Esophagus squamous epithelium (tissue), 5 donors: ENCODE measurements at places on chromosomes 7 and 10.

GRCh38 chr7:16027396-16027795 lies 340.9 kb upstream of the MEOX2 start:
- no peak for DNase-seq

DNA sequence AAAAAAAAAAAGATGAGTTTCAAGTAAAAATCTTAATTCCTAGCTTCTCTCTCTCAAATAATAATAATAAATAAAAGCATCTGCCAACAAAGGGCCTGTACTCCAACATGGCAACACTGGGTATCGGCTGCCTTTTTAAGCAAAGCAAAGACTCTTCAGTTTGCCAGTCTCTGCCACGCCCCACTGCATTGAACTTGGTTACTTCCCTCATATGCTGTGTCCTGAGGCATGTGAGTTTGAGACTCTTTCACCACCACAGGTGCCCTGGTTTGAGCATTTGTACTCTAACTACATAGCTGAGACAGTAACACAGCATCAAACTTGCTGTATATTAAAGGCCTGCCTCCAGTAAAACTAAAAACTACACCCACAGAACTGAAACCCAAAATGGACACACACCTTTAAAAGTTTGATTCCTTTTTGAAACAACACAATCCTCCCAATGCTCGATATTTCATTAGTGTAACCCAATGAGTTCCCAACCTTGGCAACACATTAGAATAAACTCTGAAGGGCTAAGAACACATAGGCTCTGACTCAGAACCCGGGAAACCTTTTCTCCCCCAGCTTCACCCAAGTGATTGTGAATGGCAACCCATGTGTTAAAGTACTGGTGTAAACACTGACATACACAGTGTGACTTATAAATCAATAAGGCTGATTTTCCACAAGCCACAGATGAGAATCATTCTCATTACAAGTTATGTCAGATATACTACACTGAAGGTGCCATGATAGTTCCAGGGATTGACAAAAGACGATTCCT lies 12.0 kb downstream of the JAZF1 start:
- no peak for DNase-seq

GRCh38 chr10:23436983-23437382 lies 1.9 kb upstream of the OTUD1 start:
- DNase-seq = no peak

- no peak for DNase-seq
These were observed 1.6 kb downstream of the AVPI1 start for GRCh38 chr10:97685395-97685958.

DNA sequence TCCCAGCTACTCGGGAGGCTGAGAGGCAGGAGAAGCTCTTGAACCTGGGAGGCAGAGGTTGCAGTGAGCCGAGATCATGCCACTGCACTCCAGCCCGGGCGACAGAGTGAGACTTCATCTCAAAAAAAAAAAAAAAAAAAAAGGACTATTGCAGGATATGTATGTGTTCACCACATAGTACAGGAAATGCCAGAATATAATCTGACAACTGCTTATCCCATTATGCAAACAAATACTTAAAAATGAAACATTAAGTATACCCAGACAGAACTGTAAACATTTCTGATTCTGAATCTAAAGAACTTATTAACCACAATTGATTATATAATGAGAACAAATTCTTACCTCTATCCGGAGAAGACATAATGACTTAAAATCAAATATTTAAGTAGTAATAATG lies 18.7 kb downstream of the DKK1 start:
- no peak for DNase-seq

GRCh38 chr7:46218461-46219200 lies 297.6 kb upstream of the IGFBP3 start:
- DNase-seq = no peak

DNA sequence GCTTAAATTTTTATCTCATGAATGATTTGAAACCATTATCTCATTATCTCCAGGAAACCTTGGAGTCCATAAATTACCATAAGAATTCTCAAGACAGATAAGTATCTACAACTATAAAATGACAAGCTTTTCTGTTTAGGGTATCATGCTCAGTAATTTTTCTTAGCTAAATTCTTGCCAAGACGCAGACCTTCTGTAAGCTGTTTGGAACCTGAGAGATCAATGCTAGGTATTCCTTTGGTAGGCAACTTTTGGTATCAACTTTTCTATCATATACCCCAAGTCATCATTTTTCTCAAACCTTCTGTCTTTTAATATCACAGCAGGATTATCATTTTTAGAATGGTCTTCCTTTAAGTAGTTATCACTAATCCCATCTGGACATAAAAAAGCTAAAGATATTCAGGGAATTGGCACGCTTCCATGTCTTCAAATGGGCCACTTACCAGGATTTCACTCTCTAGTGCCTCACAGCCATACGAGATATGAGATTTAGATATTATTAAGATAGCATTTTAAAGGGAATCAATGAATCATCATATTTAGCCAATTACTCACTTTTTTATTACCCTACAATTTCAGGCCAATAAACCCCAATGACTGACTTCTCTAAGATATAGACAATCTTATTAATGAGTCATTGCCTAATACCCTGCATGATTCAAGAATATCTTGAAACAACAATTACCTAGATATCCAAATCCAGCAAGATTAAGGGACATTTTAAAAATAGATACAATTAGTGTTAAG lies 544.1 kb downstream of the HTR7 start:
- no peak for DNase-seq

- no peak for DNase-seq
These were observed 325.4 kb downstream of the DNAJB6 start for GRCh38 chr7:157662110-157662791.

DNA sequence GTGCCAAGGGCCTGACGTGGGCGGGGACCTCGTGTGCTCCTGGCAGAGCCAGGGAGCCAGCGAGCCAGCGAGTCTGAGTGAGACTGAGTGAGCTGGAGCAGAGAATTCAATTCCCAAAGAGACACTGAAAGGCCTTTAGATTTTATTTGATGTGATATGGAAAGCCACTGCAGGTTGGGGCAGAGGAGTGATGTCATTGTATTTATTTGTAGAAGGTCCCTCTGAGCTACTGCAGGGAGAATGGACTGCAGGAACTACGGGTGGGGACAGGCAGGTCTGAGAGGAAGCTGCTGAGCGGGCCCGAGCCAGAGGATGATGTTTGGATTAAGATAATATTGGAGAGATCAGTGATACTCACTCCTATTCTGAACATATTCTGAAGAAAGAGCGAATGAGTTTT lies 445.8 kb upstream of the ANKRD30A start:
- no peak for DNase-seq

GRCh38 chr10:88994019-88994418 lies 3.4 kb downstream of the FAS start:
- no peak for DNase-seq

DNA sequence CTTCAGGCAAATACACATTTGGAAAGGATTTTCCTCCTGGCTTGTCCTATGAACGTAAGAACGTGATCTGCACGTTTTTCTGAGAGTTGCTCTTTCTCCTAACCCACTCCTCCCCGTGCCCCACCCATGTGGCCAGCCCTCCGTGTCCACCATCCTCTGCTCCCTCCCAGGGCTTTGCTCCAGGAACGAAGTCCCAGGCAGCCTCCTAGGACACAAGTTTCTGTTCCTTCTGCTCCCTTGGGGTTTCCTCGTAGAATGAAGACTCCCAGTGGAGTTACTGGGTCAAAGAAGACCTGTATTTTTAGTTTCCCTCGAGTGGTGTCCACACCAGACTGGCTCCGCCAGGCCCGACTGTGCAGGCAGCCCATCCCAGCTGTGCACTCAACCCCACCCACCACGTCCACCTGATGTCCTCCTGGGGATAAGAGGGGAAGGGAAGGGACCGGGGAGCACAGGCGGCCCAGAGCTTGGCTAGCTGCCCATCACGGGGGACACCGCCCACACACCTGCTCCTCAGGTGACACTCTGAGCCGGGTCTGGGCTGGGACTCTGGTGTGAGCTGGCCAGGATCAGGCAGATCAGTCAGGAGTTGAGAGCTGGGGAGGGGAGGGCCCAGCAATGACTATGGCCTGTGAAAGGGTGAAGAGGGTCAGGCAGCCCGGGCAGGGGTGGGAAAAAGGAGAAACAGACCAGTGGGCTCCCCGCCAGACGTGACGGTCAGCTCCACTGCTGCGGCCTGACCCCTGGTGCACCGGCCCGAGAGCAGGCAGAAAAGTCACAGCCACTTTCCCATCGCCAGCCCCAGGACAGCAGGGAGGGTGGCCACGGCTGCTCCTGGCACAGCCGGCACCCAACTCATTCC lies 54.3 kb upstream of the PPP2R2D start:
- DNase-seq = no peak

- DNase-seq = no peak
These were observed 44.0 kb upstream of the NPVF start for GRCh38 chr7:25272265-25272664.

DNA sequence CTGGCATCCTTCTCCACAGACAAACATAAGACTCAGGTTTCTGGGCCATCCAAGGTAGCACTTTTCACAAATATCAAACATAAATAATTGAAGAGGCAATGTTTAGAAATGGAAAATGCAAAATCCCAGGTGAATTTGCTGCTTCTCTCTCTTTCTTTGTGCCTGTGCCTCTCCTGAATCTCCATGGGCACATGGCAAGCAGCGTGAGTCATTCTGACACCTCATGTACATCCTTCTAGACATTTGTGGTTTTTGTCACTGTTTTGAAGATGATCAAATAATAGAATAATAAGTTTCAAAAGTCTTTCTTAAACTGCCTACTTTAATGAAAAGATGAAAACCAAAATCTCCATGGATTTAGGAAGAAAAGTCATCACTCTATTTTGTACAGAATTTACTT lies 60.3 kb upstream of the RAB11FIP2 start:
- no peak for DNase-seq

- DNase-seq = no peak
These were observed 132.1 kb downstream of the INHBA start for GRCh38 chr7:41570766-41571165.

DNA sequence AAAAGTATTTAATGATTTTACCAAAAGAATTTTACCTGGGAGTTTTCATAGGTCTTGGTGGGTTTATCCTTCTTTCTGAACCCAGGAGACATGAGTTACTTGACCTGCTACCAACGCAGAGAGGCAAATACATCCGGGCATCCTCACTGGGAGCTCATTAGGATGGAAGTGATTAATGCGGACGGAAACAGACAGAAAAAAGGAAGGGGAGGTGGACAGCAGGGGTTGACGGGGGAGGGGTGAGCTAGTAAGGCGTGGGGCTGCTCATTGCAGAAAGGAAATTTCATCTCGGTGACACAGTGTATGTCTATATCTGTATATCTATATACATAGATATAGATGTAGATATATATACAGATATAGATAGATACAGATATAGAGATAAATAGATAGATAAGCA lies 408.2 kb upstream of the ADARB2 start:
- no peak for DNase-seq

GRCh38 chr7:36448781-36449379 lies 59.2 kb downstream of the ANLN start:
- DNase-seq = no peak

GRCh38 chr7:158056761-158057160 lies 530.9 kb downstream of the PTPRN2 start:
- no peak for DNase-seq

GRCh38 chr7:122885583-122886356 lies 490 bp downstream of the CADPS2 start:
- DNase-seq = no peak
